ENCODE measurements at places on chromosomes 12 and 14.

- DNase-seq: no peak
Observed at GRCh38 chr14:34853041-34853440, 22.1 kb downstream of the BAZ1A start.

- no peak for DNase-seq
Observed at GRCh38 chr14:72165229-72165698, 233.0 kb downstream of the RGS6 start.

DNA sequence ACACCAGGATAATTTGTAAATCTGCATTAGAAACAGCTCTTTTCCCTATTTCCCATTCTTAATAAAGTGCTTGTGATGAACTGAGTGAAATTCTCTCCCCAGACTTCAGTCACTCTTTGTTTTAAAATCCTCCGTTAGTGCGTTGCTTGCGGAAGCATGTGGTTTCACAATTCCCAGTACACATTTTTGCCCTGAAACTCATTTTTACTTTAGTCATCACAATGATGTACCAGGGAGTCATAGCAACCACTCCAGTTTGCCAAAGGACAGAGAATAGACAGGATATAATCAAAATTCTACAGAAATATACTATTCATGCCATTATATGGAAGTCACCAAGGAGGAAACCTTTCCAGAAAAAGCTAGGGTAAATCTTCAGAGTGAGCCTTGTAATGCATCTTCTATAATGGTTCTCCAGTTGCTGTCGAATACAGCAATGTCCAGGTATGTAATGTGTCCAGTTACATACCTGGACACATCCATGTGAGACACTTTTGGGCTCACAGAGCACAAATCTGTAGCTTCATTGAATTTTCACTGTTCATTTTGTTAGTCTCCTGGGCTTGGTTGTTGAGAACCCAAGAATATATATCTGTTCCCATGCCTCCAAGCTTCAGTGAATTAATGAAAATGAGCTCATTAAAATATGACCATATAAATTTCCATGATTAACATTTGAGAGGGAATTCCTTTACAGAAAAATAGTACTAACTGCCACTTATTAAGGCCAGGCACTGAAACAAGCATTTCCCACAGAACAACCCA, 57.8 kb downstream of the GPR135 start:
- DNase-seq: no peak

DNA sequence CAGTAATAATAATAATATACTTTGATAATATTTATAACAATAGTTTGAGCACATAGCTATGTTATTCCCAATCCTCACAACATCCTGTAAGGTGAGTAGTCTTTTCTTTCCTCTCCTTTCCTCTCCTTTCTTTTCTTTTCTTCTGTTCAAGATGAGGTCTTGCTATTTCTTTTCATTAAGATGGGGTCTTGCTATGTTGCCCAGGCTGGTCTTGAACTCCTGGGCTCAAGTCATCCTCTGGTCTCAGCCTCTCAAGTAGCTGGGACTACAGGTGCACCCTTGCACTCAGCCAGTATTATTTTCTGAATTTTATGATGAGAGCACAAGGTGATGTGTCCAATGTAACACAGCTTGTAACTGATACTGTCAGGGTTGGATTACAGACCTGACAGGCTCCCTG, 134.6 kb downstream of the OTOGL start:
- no peak for DNase-seq

GRCh38 chr14:83347874-83348273, 1814.2 kb upstream of the SEL1L start:
- no peak for DNase-seq

GRCh38 chr14:77859934-77860570, 60.1 kb downstream of the ADCK1 start:
- DNase-seq: no peak

GRCh38 chr14:90857866-90858265, 41.6 kb upstream of the TTC7B start:
- no peak for DNase-seq

Data from cortex of kidney (tissue), 1 donor.